Liver (tissue), 10 donors: ENCODE measurements at places on chromosomes 7 and 10.

GRCh38 chr7:137577184-137577583 lies 233.7 kb upstream of the PTN start:
- no peak for DNase-seq

DNA sequence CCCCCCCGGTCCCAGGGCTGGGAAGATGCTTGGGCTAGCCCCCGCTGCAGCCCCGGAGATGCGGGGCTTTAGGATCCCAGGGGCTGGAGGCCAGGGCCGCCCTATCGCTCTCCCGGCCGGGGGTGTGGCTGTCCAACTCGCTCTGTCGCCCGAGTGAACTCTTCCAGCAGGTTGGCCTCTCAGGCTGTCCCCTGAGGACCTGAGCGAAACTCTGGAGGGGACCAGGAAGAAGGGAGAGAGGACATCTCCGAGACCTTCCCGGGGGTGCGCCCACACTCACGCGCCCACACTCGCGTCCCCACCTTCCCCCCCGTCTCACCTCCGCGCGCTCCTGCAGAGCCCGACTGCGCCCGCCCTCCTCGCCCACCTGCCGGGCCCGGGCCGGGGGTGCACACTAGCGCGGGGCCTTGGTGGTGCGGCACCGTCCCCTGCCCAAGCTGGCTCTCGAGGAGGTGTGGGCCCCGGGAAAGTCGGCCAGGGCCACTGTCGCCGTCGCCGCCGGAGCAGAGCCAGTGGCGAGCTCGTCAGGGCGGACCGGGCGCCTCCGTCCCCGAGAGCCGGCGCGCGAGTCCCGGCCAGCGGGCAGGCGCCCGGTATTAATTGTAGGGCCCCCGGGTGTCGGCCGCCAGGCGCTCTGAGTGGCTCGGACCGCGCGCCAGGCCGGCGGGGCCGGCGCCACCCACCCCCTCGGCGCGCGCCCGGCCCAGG lies 101.7 kb upstream of the SVIL start:
- DNase-seq: peak; percentile 48

DNA sequence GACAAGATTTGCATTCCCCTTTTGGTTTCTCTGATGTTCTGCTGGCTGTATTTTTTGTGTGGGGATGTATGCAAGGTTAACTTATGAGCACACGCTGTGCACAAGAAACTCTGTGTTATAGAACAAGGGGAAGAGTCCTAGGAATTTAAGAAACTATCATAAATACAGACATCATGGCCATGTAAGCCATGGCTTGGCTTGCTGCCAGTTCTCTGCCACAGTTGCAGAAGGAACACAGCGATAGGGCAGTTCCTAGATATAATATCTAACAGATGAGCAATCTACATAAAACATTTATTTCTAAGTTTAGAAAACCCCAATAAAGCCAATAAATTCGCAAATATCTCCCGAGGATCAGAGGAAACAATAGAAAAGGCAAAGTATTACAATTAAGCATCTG lies 153.3 kb downstream of the LRRTM3 start:
- no peak for DNase-seq

DNA sequence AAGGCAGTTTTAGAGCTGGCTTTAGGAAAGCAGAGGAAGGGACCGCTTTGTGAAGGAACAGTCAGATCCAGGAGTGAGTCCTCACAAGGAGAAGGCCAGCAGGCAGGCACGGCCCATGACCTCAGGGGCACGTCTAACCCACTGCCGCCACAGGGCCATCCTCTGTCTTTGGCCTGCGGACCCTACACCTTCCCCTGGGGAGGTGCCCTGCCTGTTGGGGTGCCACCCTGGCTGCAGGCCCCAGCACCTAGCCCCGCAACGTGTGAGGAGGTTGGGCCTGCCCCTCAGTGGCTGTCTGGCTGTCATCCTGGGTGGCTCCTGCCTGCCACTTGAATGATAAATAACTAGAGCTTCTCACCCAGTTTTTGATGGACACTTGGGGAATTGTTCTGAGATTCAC lies 31.0 kb upstream of the TRIM8 start:
- DNase-seq: no peak

DNA sequence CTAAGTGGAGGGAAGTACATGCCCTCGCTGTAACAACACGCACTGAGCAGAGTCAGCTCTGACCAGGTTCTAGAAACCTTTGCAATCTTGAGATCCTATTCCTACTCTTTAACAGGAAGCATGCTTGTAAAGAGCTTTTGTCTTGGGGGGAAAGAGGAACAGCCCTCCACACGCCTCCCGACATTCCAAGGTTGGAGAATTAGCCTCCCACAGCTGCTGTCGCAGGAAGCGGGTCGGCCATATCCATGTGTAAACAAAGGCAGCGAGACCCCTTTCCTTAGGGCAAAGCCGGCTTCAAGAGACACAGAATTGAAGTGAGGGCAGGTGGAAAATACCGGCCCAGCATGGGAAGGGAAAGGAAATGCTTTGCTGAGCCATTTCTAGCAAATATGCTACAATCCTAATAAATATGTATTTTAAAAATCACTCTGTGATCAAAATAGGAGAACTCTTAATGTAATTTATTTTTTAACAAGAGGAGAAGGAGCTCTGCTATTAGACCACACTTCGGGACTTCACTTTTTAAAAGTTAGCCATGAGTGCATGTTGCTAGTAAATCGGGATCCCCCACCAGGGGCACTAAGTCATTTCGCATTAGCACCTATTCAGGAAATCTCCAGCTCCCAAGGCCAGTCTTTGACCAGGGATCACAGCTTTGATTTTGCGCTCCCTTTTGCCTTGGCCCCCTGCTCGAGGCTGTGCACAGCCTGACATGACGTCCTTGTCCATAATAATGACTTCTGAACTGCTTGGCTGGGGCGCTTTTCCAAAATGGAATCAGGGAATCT lies 55.9 kb downstream of the FAM204A start:
- DNase-seq: no peak

- DNase-seq: no peak
Measured at GRCh38 chr10:58698777-58699356, 186.2 kb downstream of the BICC1 start.

DNA sequence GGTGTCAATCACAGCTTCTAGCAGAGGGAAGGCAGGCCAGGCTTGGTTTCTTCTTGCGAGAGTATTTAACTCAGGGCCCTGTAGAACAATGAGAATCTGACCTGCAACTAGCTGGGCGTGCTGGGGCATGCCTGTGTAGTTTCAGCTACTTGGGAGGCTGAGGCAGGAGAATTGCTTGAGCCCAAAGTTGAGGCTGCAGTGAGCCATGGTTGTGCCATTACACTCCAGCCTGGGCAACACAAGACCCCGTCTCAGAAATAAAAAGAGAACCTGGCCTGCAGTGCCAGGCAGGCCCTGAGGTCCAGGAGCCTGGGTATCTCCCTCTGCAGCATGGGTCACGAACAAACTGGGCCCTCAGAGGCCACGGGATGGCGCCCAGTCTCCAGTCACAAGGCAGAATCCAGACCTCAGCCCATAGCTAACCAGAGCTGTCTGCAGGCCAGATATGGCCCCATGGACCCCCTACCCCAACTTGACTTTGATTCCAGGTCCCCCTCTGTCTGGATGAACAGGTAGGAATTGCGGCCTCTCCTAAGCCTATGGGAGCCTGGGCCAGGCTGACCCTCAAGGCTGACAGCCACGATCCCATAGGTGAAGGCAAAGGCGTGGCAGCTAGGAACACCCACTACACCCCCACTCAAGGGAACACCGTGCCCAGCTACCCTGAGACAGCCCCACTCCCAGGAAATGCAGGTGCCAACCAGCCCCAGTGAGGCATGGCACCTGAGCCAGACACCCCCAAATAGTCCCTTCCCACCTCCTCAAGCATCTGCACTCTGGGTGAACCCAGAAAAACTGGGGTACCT lies 102.7 kb upstream of the TNRC18 start:
- DNase-seq: no peak

- no peak for DNase-seq
Measured at GRCh38 chr7:148173369-148173768, 417.2 kb upstream of the C7orf33 start.

DNA sequence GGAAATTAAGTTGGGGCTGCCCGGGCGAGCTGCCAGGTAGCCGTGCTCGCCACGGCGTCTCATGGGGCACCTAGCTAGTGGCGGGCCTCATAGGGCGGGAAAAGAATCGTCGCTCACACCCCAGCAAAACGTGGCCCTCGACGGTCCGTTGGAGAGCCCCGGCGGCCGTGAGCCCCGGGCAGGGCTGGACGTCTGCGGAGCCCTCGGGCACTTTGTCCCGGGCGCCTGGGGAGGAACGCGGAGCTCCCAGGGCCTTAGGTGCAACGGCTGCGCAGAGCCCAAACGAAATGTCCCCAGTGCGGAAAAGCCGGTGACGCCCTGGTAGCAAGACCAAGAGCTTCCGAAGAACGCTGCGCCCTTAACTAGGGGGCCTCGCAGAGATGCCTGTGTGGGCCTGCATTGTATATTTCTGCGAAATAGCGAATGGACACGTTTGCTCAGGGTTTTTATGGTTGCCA lies 866 bp upstream of the SFMBT2 start:
- no peak for DNase-seq

GRCh38 chr10:52771534-52772445 lies 794 bp downstream of the MBL2 start:
- no peak for DNase-seq

GRCh38 chr7:80833289-80834268 lies 85.3 kb downstream of the SEMA3C start:
- no peak for DNase-seq
